ENCODE measurements at places on chromosomes 1 and 21.

DNA sequence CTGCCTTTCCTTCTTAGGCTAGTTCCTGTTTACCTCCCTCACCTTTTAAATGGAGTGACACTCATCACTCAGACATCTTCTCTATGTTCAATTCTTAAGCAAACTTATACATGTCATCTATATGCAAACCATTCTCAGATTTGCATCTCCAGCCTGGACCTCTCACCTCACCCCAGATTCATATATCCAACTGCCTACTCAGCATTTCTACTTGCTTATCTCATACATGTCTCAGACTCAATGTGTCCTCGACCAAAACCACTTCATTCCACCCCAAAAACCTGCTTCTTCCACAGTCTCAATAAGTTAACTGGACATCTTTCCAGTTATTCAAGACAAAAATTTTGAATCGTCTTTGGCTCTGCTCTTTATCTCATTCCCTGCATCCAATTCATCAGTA, 62.6 kb downstream of the ERICH3 start:
- DNase-seq: no peak

- no peak for DNase-seq
Observed at GRCh38 chr1:178652506-178653490, 72.2 kb upstream of the RALGPS2 start.

GRCh38 chr1:2591581-2592261, 5.1 kb downstream of the PRXL2B start:
- no peak for DNase-seq

DNA sequence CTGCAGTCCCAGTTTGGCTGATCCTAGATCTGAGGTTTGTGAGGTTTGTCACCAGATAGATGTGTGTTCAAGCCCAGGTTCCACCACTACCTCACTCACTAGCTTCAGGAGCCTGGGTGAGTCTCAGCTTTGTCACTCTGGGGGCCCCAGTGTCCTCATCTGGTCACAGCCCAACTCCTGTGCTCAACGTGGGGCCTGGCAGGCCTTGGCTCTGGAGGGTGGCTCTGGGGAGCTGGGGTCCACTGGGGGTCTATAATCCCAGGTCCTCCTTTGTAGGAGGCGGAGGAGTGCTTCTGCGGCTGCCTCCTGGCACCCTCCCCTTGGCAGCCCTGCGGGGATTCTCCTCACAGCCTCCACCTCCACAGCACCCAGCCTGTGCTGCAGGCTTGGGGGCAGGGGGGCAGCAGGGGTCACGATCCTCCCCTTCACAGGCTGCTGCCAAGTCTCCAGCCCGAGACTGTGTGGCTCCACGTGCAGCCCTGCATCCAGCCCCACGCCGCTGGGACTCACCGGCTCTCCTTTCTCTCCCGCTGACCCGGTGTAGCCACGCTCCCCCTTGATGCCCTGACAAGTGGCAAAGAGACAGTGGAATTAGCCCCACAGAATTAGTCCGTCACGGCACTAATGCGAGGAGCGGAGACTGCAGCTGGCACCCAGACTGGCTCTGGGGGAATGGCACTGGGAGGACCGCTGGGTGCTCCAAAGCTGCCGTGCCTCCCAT, 22.5 kb upstream of the PEF1 start:
- DNase-seq: no peak

DNA sequence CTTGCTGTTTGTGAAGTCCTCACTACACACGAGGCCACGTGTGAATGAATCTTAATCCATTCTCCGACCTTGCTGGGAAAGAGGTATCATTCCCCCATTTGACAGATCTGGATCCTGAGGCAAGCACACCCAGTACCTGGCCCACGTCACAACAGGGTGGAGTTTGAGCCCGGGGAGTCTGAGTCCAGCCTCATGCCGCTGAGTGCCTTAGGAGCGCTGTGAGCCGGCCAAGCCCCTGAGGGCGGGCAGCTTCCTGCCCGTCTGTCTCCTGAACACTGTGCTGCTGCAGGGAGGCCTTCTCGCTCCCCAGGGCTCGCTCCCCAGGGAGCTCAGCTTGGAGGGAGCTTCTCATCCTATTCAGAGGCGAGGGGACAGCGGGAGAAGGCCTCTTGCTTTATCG, 29.7 kb downstream of the SLC45A1 start:
- no peak for DNase-seq

GRCh38 chr21:25467896-25468295, 139.4 kb downstream of the MRPL39 start:
- no peak for DNase-seq

DNA sequence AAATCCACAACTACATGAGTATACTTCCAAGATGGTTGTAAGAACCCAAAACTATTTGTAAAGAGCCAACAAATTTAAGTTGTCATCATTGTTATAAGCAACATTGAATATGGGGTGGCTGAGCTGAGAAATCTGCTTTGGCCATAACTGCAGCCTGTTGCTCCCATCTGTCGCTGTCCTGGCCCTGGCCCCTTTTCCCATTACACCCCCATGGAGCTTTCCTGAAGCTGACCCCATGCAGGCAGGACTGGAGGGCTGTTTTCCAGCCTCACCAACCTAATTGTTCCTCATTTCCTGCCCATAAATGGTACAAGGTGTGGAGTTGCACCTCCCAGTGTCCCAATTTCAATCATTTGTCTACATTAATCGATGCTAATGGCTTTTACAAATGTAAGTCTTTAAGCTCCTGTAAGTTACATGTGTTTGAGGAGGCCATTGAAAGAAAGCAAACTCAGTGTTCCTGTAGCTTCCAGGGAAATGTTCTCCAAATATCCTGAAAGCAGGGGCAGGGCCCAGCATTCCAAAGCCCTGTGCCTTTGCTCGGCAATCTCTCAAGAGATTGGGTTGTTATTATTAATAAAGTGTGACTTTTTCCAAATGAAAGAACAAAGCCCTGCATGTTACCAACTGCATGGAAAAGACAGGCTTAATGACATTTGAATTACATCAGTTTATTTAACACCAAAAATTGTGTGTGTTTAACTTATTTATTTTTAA, 545.9 kb downstream of the PLPP3 start:
- DNase-seq: no peak

DNA sequence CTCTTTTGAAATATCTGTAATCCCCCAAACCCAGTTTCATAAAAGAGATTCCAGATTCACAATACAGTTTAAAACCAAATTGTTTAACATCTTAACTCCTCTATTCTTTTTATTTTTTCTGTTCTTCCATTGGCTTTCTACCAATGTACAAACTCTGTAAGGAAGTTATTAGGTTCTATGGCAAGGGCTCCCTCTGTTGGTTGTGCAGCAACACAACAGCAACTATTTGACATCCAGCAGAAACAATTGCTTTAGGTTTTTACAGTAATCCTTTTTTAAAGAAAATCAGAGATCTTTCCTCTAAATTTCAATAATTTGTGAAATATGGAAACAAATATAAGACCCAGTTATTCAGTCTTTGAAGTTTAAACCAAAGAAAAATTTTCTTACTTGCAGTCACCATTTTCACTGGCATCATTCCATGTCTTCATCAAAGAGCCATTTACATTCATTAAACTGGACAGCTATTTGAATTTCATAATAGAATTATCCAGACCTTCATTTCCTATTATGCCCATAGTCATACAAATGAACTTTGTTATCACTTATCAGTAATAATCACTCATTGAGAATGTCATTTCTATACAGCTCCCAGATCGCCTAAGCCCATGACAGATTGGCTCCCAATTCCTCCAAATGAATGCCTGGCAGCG, 46.5 kb upstream of the RNF11 start:
- peak; percentile 12 for DNase-seq

- DNase-seq: no peak
Observed at GRCh38 chr1:41041614-41042270, 20.2 kb upstream of the SLFNL1 start.

DNA sequence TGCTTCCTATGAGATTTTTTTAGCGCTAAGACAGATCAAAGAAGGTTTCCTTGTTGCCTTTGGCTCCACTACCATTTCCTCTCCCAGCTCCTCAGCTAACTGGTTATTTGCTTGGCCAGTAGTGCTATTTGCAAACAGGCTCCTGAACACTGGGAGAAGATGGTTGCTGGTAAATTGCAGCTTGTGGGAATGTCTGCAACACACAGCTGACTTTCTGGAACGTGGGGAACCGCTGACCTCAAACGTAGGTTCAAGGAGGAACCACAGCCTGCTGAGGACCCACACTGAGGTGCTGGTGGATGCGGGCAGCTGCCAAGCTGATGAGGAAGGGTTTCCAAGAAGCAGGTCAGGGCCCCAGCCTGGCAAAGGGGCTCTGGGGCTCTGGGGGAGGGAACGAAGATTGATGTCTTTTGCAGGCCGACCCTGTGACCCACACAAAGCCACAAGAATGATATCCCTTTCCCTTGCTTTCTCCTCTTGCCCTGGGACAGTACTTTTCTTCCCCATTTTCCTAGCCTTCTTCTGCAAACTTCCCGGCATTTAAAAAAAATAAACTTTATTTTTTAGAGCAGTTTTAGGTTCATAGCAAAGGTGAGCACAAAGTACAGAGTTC, 24.8 kb downstream of the GNG4 start:
- no peak for DNase-seq

GRCh38 chr1:9371951-9372350, 79.3 kb downstream of the SPSB1 start:
- DNase-seq: no peak

DNA sequence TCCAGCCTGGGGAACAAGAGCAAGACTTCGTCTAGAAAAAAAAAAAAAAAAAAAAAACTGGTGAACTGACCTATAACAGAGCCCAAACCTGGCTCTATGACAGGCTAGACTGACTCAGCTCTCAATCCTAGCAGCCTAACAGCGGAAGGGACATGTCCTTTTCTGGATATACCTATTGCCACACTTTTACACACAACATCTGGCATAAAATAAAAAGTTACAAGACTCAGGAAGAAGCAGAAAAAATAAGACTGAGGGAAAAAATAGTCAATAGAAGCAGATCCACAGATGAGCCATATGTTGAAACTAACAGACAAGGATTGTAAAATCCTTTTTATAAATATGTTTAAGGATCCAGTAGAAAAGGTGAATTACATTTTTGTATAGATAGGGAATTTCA, 57.5 kb upstream of the IPO9 start:
- DNase-seq: no peak

DNA sequence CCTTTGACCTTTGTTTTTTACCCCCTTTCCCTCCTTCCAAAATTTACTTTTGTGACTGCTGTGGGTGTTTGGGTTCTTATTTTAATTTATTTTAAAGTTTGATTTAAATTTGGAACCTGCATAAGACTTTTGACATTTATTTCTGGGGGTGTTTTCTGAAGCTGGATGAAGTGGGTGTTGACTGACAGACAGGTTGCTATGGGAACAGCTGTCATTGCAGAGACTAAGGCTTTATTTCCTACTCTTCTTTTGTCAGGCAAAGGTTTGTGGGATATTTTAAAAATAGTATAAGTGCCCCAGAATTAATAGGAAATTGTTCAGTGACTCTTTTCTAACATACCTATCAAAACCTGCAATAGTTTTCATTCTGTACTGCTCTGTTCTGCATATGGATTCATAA, 290.8 kb upstream of the ESRRG start:
- no peak for DNase-seq

GRCh38 chr1:55054396-55054795, 15.0 kb downstream of the PCSK9 start:
- no peak for DNase-seq

DNA sequence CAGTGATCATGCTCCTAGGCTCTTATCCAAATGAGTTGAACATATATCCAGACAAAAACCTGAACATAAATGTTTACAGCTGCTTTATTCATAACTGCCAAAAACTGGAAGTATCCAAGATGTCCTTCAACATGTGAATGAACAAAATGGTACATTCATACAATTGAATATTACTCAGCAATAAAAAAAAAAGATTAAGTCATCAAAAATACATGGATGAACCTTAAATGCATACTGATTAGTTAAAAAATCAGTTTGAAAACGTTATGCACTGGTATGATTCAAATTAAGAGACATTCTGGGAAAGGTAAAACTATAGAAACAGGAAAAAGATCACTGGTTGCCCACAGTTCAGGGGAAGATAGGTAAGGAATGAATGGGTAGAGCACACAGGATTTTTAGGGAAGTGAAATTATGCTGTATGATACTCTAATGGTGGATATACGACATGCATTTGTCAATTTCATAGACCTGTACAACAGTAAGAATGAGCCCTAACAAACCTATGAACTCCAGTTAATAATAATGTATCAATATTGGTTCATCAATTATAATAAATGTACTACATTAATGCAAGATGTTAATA, 3.1 kb downstream of the LRRC40 start:
- DNase-seq: no peak

DNA sequence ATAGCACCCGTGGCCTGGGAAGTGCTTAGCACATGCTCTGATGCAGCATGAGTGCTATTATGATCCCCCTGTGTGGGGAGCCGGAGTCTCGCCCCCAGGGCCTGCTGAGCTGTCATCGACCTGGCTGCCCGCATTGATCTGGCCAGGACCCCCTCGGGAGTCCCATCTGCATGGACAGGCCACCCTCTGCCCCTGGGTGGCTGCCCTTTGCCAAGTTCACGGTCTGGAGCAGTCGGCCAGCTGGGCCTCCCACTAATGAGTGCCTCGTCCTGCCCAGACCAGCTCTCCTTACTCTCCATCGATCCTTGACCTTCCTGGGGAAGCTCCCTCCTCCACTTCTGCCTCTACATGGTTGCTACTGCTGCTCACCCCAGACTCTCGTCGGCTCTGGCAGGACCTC, 121.8 kb upstream of the RUNX3 start:
- no peak for DNase-seq

GRCh38 chr21:31395268-31395667, 51.2 kb upstream of the TIAM1 start:
- no peak for DNase-seq

DNA sequence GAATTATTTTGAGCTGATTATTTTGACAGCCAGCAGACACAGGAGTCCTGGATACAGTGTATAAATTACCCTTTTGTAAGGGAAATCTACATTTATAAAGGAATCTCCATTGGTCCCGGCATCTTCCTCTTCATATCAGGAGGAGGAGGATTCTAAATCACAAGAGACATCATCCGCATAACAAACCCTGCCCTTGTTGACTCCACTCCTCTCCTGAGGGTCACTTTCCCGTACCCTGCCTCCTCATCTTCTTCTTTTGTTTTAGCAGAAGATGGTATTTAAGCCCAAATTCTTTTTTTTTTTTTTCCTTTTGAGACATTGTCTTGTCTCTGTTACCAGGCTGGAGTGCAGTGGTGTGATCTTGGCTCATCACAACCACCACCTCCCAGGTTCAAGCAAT, 14.6 kb upstream of the PKNOX1 start:
- no peak for DNase-seq

DNA sequence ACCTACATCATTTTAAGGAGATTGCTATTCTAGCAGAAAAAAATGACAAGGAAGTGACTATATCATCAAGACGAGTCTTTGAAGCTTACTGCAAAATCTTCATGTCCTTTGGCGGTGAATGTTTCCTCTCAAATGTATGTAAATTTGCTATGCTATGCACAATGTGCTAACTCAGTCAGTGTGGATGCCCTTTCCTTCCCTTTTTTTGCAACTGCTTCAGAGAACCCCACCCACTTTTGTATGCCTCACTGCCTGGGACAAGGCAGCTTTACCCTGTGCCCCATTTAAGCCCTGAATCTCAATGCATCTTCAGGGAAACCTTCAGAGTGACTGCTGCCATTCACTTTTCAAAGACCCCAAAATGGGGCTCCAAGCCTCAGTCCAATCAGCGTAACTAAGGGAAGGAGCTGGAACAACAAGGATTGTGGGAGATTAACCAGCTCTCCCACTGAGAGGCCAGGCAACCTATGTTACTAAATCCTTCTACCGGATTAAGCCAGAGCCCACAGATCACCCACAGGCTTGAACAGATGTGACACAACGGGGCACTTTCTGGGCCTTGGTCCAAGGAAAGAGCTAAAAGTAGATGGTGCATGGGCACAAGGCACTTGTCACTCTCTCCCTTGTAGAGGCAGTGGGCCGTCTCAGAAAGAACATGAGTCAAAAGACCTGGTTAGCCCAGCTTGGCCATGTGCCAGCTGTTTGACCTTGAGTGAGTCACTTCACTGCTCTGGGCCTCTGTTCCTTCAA, 154.4 kb downstream of the PLPP3 start:
- no peak for DNase-seq

All from stimulated activated CD4-positive, alpha-beta T cell treated with anti-CD3 and anti-CD28 coated beads, Interleukin-4, amount 100 ng/mL, for 48 hours (primary cell).